ENCODE measurements at places on chromosomes 2 and 18. TPM values are rescaled to one million over a fixed set of nuclear protein-coding genes. Genes with fewer than 3 reads are reported as not detected.

- no peak for DNase-seq
These were observed 137.3 kb downstream of the CCDC148 start for GRCh38 chr2:158319269-158319668.

- DNase-seq = no peak
These were observed 22.3 kb upstream of the FOSL2 start for GRCh38 chr2:28370354-28370753.

Gene SCTR
- not detected for total RNA-seq

Gene AMER3
- not detected for total RNA-seq

Gene MYOM1
- total RNA-seq = 0.90 TPM

Measured in activated CD4-positive, alpha-beta memory T cell treated with anti-CD3 and anti-CD28 coated beads for 36 hours (primary cell).